Muscle of leg (tissue), 16 donors: ENCODE measurements at places on chromosomes 3 and 15. TPM values are rescaled to one million over a fixed set of nuclear protein-coding genes. Genes with fewer than 3 reads are reported as not detected.

The LRRIQ4 gene
- polyA plus RNA-seq: not detected

The CILP gene
- 10.7 TPM for polyA plus RNA-seq

The SLC22A14 gene
- 0.18 TPM for polyA plus RNA-seq

The BOC gene
- polyA plus RNA-seq: 38.3 TPM

The IL12A gene
- polyA plus RNA-seq: 0.98 TPM

The SH2D7 gene
- polyA plus RNA-seq: 0.32 TPM

The EPHB1 gene
- polyA plus RNA-seq: 51.3 TPM

GRCh38 chr3:13598201-13598600 is 49.3 kb downstream of the FBLN2 start:
- no peak for DNase-seq
- peaks cover 2% of the 10 kb centered on the region for H3K27me3 ChIP-seq
- H3K4me3 ChIP-seq: no peak overlapping the region
- H3K36me3 ChIP-seq: no peaks in the 10 kb centered on the region
- peaks cover 52% of the 10 kb centered on the region for H3K4me1 ChIP-seq

DNA sequence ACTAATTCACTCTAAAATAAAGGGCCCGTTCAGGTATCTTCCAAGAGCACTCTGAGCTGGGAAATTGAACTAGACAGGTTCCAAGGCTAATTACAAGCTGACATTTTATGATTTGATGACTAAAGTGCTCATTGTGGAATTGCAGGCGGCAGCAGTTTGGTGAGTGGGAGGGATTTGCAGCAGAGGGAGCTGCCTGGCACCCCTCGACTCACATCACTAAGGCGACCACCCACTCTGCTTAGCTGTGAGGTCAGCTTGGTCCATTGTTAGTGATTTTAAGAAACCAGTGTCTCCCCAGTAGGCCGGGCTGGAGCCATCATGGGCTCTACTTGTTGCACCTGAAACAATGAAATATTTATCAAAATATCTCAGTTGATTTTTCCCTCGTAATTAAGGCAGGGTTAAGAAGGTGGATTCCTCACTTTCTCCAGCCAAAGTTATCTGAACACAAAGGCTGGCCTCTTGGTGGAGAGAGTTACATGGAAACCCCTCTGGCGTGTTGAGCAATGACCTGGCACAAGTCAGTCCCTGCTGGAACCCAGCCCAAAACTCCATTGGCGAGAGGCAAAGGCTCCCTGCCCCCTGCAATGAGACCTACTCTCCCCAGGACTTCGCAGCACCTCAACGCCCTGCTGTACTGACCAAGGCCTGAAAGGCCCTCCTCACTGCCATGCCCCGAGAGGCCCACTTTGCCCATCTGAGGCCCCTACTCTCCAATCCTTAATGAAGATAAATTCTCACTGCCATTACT is 65.0 kb upstream of the ATP2B2 start:
- no peak overlapping the region for H3K4me3 ChIP-seq
- no peak for DNase-seq
- H3K27me3 ChIP-seq: peaks cover 6% of the 10 kb centered on the region
- no peaks in the 10 kb centered on the region for H3K36me3 ChIP-seq
- H3K27ac ChIP-seq: no peak overlapping the region

DNA sequence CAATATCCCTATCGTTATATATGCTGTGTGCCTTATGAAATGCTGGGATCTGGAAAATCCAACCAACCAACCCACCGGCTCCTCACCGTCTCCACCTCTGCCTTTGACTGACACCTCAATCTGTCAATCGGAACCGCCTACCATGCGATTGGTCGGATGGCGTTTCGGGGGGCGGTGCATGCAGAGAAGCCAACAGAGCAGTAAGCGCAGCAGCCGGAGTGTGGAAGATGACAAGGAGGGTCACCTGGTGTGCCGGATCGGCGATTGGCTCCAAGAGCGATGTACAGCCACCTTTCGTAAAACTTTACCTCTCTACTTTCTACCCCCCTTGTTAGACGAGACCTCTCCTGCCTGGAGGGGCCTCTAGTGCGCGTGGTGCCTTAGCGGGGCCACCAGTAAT is 6.3 kb downstream of the CLK3 start:
- peaks cover 15% of the 10 kb centered on the region for H3K4me1 ChIP-seq
- peaks cover 92% of the 10 kb centered on the region for H3K36me3 ChIP-seq
- H3K27me3 ChIP-seq: no peaks in the 10 kb centered on the region
- no peak overlapping the region for H3K4me3 ChIP-seq

DNA sequence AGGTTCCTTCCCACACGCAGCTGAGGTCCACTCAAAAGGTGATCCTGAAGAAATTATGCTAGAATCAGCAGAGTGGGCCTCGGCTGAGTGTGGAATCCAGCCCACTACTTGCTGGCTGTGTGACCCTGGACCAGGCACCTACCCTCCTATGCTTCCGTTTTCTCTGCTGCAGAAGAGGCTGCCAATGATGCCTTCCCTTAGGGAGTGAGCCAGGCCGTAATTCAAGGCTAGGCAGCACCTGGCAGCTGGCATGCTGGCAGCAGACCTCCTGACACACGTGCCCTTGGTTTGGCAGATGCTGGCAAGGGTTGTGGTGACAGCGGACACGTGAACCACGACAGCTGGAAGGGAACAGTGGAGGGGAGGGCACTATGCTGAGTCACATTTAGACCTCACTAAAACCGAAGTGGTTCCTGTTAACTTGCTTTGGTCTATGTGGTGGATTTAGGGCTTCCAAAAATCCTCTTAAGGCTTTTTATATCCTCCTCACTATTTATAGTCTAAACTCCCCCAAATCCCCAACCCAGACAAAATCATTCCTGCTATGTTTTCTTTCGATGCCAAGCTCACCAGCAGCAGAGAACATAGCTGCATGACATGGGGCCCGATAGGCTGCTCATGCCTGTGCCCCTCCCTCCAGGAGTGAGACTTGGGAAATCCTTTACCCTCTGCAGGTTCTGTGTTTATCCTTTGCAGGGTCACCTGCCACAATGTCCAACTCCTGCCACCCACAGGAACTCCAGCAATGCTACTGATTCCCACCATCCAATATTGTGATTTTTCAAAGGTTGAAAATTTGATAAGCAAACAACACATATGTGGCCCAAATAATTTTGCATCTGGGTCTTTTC is 10.6 kb upstream of the PCSK6 start:
- H3K36me3 ChIP-seq: no peaks in the 10 kb centered on the region
- no peak overlapping the region for H3K4me3 ChIP-seq
- peak overlapping the region; percentile 72 for H3K27ac ChIP-seq
- peak; percentile 88 for DNase-seq

DNA sequence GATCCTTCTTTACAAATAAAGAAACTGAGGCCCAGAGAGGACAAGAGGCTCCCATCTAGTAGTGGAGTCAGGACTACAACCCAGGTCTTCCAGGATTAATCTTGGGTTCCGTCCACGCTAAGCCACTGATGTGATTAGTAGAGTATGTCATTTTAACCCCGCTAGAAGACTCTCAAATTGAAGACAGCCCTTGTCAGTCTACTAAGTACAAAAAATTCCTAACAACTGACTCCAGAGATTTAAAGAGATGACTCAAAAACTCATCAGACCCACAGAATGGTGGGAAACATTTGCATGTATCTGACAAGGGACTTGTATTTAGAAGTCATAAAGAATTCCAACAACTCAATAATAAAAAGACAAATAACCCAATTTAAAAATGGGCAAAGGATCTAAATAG is 145.3 kb downstream of the CNTN3 start:
- H3K27ac ChIP-seq: no peak overlapping the region
- no peak for DNase-seq
- no peaks in the 10 kb centered on the region for H3K36me3 ChIP-seq
- H3K4me1 ChIP-seq: peaks cover 3% of the 10 kb centered on the region
- no peaks in the 10 kb centered on the region for H3K27me3 ChIP-seq

GRCh38 chr3:126355777-126356372 is 1.3 kb downstream of the KLF15 start:
- peak overlapping the region; percentile 38 for H3K4me3 ChIP-seq
- H3K4me1 ChIP-seq: peaks cover 25% of the 10 kb centered on the region
- H3K27me3 ChIP-seq: peaks cover 41% of the 10 kb centered on the region
- peak; percentile 95 for DNase-seq
- H3K27ac ChIP-seq: peak overlapping the region; percentile 75

GRCh38 chr3:177150970-177151627 is 46.2 kb downstream of the TBL1XR1 start:
- no peaks in the 10 kb centered on the region for H3K36me3 ChIP-seq
- peak; percentile 46 for DNase-seq
- no peaks in the 10 kb centered on the region for H3K27me3 ChIP-seq
- no peak overlapping the region for H3K27ac ChIP-seq
- H3K4me3 ChIP-seq: no peak overlapping the region

DNA sequence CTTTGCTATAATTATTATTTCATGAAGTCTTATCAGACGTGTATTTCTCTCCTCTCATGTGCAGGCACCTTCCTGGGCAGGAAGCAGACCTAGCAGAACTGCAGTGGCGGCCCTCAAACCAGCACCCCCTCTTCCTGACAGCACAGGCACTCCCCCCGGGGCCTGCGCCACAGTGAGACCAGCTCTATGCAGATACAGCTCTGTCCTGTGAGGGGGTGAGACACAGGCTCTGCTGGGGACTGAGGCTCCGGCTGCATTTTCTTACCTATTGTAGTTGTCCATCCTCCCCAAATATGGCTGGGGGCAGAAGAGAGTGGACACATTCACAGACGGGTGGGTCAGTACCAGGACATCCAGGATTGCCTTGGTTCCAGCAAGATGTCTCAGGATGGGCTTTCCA is 5.0 kb downstream of the CISH start:
- H3K36me3 ChIP-seq: peaks cover 71% of the 10 kb centered on the region
- H3K27ac ChIP-seq: no peak overlapping the region
- no peak for DNase-seq
- no peaks in the 10 kb centered on the region for H3K27me3 ChIP-seq
- H3K4me1 ChIP-seq: peaks cover 74% of the 10 kb centered on the region

- no peak for DNase-seq
- H3K36me3 ChIP-seq: no peaks in the 10 kb centered on the region
- no peak overlapping the region for H3K27ac ChIP-seq
- no peaks in the 10 kb centered on the region for H3K4me1 ChIP-seq
- no peaks in the 10 kb centered on the region for H3K27me3 ChIP-seq
These were observed 11.9 kb downstream of the C2CD4B start for GRCh38 chr15:62153228-62153627.

GRCh38 chr3:71872256-71872655 is 87.3 kb upstream of the PROK2 start:
- no peak for DNase-seq
- no peaks in the 10 kb centered on the region for H3K27me3 ChIP-seq
- no peaks in the 10 kb centered on the region for H3K36me3 ChIP-seq
- no peak overlapping the region for H3K4me3 ChIP-seq
- no peak overlapping the region for H3K27ac ChIP-seq
- H3K4me1 ChIP-seq: no peaks in the 10 kb centered on the region

DNA sequence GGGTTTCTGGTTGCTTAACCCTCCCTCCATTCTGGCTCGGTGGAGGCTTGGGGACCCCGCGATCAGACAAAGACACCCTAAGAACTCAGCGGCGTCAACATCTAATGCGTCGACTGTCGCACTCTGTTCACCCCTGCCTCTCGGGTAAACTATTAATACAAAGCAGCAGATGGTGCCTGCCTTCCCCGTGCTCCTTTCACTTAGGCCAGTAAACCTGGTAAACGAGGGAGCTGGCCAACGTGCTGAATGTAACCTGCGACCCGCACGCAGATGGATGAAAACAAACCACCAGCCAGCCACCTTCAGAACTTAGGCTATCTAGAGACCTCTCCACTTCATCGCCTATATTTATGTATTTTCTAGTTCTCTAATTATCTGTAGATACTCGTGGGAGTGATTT is 848 bp upstream of the CADPS start:
- H3K4me1 ChIP-seq: peaks cover 16% of the 10 kb centered on the region
- DNase-seq: peak; percentile 55
- H3K4me3 ChIP-seq: no peak overlapping the region
- no peak overlapping the region for H3K27ac ChIP-seq

GRCh38 chr3:60673123-60673522 is 578.1 kb downstream of the FHIT start:
- no peak for DNase-seq
- H3K36me3 ChIP-seq: no peaks in the 10 kb centered on the region
- H3K27ac ChIP-seq: no peak overlapping the region
- no peak overlapping the region for H3K4me3 ChIP-seq

- no peak overlapping the region for H3K27ac ChIP-seq
- no peak overlapping the region for H3K4me3 ChIP-seq
- DNase-seq: no peak
- H3K4me1 ChIP-seq: peaks cover 60% of the 10 kb centered on the region
These were observed 248.8 kb upstream of the LYSMD4 start for GRCh38 chr15:99981839-99982658.

DNA sequence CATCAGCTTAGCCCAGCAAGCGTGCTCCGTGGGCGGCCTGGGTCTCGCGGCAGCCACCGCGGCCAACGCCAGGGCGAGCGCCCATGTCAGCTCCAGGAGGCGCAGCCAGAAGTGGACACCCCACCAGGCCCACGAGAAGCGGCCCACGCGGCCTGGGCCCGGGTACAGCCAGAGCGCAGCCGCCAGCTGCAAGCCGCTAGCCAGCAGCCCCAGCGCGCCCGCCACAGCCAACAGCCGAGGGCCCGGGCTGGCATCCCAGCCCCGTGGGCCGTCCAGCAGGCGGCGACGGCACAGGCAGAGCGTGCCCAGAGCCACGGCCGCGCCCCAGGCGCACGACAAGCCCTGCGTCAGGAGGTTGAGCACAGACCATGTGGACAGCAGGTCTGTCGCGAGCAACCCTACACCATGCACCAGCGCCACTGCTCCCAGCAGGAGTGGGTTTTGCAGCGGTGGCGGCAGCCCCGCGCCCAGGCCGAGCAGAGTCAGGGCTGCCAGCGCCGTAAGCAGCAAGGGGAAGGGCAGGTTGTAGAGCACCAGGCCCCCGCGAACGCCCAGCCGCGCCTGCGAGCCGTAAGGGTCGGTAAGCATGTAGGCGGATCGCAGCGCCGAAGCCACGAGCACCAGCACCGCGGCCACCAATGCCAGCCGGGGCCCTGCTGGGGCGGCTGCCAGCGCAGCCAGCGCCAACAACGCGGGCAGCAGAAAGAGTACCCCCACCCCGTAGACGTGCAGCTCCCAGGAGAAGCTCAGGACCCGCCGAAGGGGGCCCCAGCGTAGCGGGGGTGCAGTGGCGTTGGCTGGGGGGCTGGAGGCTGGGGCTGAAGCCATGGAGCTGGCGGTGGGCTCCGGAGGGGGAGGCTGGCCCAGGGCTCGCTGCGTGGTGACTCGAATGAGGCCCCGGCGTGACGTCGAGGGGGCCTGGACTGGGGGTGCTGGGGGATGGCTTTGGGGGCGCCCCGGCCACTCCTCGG is 4.9 kb downstream of the PRRT3 start:
- no peaks in the 10 kb centered on the region for H3K27me3 ChIP-seq
- peaks cover 26% of the 10 kb centered on the region for H3K36me3 ChIP-seq
- H3K4me3 ChIP-seq: peak overlapping the region; percentile 52
- peak overlapping the region; percentile 51 for H3K27ac ChIP-seq
- DNase-seq: peak; percentile 82
- H3K4me1 ChIP-seq: peaks cover 22% of the 10 kb centered on the region

DNA sequence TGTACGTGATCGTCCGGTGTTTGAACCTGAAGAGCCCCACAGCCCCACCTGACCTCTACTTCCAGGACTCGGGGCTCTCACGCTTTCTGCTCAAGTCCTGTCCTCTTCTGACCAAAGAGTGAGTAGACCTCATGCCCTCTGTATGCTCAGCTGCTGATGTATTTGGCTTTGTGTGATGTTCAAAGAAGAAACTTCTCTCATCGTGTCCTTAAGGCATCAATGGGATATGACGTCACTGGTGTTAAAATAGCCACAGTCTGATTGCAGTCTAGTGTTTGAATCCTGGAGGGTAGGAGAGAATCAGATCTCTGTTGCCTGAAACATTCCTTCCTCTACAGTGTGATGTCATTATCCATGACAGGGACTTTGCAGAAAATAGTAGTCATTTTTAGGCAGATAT is 28.1 kb downstream of the ABHD2 start:
- no peak overlapping the region for H3K27ac ChIP-seq
- DNase-seq: no peak
- H3K36me3 ChIP-seq: peaks cover 22% of the 10 kb centered on the region
- H3K27me3 ChIP-seq: no peaks in the 10 kb centered on the region
- H3K4me3 ChIP-seq: no peak overlapping the region
